ENCODE measurements at places on chromosomes 6 and 20. TPM values are rescaled to one million over a fixed set of nuclear protein-coding genes. Genes with fewer than 3 reads are reported as not detected.
A peak's percentile ranks its signal among the peaks of the same experiment; 100 is the strongest.

BTNL2 gene
- not detected for polyA plus RNA-seq

MYB gene
- 2.4 TPM for polyA plus RNA-seq

DPPA5 gene
- not detected for polyA plus RNA-seq

TCP11 gene
- polyA plus RNA-seq = not detected

SLC22A7 gene
- not detected for polyA plus RNA-seq

OSER1 gene
- 27.7 TPM for polyA plus RNA-seq

APOBEC2 gene
- 0.45 TPM for polyA plus RNA-seq

TFAP2D gene
- polyA plus RNA-seq = not detected

OR12D3 gene
- polyA plus RNA-seq = not detected

GRCh38 chr6:26311012-26311384 is 54.0 kb upstream of the BTN3A2 start:
- peak; percentile 47 for DNase-seq

DNA sequence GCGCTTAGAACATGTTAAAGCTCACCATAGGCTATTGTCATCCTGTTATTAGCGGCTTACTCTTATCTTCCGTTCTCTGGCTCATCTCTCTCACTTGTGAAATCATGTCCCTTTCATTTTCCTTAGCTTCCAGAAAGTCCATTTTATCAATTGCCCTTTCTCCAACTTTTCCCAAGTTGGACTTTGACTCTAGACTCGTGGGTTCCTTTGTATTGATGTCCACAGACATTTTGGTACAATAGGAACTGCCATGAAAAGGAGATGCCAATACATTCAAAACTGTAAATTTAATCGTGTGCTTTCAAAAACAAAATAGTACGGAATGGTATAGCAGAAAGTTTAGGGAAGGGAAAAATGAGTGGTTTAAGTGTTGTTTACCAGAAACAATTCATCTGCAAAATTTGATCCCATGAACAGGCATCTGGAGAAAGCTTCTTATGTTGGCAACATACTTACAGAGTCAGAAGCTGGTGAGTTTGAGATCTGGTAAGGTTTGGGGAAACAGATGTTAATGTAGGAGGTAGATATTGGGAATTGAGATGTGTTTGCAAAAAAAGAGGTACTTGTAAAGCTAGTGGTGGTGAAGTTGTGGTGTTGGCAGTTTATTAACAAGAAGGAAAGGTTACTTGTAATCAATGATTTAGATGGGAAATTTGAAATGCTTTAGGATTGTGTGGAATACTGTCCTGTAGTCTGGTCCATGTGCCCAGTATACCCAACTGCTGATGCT is 10.2 kb upstream of the HIVEP1 start:
- no peak for DNase-seq

- no peak for DNase-seq
Observed at GRCh38 chr6:1885576-1886011, 275.9 kb downstream of the FOXC1 start.

DNA sequence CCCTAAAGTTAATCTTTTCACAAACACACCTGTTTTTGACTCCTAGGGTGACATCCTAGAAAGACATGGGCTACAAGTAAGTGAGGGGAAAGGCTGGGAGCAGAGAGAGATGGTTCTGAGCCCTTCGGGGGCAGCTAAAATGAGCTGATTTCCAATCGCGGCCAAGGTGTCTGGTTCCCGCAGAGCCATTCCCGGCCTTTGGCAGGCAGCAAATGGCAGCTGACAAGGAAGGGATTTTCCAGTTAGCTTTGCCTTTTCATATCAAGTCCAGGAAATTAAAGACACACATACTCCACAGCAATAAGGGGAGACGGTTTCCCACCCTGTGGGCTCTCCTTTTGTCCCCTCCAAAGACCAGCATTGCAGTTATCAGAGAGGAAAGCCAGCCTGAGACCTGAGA is 228.5 kb downstream of the ZMYND8 start:
- no peak for DNase-seq

GRCh38 chr20:62548471-62548870 is 72.7 kb upstream of the GATA5 start:
- no peak for DNase-seq

DNA sequence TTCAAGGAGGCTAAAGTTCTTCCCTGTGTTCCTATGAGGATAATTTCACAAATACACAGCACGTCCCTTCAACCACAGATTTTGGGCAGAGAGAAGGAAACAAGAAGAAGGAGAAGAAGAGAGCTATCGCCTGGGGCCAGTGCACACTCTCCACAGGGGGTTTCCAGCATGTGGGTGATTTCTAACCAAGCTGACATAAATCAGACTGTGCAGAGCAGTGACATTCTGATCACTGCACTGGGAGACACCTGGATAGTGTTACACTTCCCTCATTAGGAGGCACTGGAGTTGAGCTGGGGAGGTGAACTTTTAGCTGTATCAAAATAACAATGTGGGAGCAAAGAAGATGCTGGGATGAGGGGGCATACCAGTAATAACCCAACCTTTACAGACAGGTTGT is 71.8 kb upstream of the CENPW start:
- no peak for DNase-seq

GRCh38 chr6:77502981-77503380 is 39.7 kb upstream of the HTR1B start:
- no peak for DNase-seq

- no peak for DNase-seq
Observed at GRCh38 chr6:154908723-154909122, 86.4 kb upstream of the TIAM2 start.

DNA sequence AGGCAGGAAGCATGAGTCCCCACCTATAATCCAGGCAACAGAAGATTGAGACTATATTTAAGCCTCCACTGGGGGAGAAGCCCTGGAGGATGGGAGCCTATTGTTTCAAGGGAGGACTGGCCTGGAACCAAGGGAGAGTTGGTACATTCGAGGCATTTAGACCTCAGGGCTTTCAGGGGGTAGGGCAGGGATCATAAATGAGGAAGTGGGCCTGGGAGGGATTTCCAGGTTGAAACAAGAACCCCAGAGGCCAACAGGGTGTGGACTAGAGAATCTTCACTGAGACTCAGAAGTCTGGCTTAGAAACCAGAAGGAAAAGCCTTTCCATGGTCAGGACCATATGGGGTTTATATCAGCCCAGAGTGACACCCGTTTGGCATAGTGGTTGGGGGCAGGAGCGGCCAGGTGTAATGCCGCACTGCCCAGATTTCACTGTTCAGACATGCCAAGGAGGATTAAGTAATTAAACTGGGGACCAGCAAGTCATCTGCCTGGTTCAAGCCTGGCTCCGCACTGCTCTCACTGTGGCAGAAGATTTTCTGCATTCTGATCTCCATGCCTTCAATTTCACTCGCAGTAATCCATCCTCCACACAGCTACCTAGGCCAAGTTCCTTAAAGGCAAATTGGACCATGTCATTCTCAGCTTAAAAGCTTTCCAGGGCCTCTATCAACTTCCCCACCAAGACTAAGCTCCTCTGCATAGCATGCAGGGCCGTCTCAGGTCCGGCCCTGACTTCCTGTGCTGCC is 17.8 kb downstream of the LRFN2 start:
- DNase-seq = no peak

GRCh38 chr6:158803733-158804143 is 15.4 kb downstream of the EZR start:
- DNase-seq = no peak

- DNase-seq = no peak
Observed at GRCh38 chr6:83808926-83809325, 44.2 kb upstream of the RIPPLY2 start.

DNA sequence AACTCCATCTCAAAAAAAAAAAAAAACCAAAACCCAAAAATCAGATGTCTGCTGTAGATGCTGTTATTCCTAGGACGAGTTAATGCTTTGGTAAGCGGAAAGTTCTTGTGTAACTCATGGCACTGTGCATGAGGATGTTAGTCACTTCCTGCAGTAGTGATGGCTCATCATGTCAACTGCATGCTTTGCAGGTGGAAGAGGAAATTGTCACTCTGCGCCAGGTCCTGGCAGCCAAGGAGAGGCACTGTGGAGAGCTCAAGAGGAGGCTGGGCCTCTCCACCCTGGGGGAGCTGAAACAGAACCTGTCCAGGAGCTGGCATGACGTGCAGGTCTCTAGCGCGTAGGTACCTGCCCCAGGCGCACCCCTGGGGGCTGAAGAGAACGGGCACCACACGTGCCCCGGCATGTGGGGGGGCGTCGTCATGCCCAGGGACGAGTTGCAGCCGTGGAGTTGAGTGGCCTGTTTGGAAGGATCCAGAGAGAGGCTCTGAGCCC is 8.5 kb downstream of the TPD52L2 start:
- DNase-seq = no peak

- DNase-seq = no peak
Observed at GRCh38 chr6:165129086-165129485, 180.3 kb downstream of the C6orf118 start.

DNA sequence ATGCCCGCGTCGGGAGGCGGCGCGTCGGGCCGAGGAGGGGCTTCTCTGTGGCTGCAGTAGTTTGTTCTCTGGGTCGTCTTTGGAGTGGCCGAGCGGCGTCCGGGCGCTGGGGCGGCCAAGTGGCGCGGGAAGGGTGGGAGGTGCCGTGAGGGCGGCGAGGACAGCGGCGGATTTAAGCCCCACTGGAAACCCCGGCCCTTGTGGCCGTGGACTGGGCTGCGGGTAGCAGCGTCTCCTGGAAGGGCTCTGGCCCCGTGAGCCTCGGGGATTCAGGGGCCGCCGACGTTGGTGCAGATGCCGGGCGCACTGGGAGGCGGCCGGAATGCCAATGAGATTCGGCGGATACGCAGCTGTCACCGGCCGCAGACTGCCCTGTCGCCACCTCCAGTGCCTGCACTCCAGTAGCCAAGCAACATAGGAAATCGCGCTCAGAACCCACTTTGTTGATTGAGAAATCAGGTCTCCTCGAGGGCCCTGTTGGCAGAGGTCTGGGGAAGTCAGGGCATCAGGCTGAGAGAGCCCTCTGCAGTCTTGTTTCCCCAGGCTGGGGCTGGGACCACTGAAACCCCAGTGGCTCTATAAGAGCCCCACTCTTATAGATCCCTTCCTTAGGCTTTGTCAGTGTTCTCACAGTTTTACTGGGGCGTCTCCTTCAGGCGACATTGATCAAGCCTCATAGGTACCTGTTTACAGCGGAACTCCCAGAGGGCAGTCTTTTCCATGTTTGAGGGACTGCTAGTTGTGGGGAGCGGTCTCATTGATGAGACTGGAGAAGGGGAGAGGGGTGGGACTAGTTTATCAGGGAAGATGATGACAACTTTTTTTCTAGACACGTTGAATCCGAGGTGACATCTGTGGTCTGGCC is 642 bp downstream of the GZF1 start:
- DNase-seq = peak; percentile 26

- no peak for DNase-seq
Observed at GRCh38 chr6:159713984-159714383, 13.3 kb upstream of the WTAP start.

GRCh38 chr6:81999826-82000225 is 247.3 kb upstream of the TENT5A start:
- DNase-seq = no peak

DNA sequence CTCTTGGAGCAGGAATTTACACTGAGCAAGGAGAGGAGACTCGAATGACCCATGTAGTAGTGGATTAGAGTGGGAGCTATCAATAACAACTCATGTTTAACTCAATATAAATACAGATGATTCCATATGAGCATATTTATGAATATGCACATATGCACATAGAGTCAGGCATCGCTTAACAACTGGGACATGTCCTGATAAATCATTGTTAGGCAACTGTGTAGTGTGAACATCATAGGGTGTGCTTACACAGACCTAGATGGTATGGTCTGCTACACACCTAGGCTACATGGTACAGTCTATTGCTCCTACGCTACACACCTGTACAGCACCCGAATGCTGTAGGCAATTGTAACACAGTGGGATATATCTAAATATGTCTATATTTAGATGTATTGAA is 75.9 kb upstream of the RALGAPA2 start:
- no peak for DNase-seq

DNA sequence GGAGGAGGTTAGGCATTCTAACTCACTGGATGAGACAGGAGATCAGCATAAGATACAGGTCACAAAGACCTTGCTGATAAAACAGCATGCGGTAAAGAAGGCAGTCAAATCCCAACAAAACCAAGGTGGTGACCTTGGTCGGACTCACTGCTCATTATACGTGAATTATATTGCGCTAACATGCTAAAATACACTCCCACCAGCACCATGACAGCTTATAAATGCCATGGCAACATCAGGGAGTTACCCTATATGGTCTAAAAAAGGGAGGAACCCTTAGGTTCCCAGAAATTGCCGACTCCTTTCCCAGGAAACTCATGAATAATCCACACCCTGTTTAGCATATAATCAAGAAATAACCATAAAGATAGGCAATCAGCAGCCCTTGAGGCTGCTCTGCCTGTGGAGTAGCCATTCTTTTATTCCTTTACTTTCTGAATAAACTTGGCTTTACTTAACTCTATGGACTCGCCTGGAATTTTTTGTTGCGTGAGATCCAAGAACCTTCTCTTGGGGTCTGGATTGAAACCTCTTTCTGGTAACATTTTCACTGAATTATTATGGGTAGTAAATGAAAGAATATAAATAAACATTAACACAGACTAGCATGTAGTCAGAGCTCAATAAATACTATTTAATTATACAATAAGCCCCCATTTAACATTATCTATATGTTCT is 3.0 kb upstream of the LAMA4 start:
- DNase-seq = no peak

GRCh38 chr6:339480-339879 is 47.2 kb downstream of the DUSP22 start:
- DNase-seq = no peak

DNA sequence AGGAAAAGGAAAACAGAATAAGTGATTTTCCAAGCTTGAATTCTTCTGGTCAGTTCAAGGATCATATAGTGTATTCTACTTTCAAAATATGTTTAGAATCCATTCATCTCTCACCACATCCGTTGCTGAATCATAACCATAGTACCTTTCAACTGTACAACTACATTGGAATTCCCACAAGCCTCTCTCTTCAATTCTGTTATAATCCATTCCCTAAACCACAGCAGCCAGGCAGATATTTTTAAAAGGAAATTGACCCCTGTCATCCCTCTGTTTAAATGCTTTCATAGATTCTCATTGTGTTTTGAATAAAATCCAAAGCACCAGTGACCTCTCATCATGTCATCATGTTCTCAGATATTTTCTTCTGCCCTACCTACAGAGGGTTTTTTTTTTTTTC is 412.7 kb downstream of the GRIK2 start:
- DNase-seq = no peak

DNA sequence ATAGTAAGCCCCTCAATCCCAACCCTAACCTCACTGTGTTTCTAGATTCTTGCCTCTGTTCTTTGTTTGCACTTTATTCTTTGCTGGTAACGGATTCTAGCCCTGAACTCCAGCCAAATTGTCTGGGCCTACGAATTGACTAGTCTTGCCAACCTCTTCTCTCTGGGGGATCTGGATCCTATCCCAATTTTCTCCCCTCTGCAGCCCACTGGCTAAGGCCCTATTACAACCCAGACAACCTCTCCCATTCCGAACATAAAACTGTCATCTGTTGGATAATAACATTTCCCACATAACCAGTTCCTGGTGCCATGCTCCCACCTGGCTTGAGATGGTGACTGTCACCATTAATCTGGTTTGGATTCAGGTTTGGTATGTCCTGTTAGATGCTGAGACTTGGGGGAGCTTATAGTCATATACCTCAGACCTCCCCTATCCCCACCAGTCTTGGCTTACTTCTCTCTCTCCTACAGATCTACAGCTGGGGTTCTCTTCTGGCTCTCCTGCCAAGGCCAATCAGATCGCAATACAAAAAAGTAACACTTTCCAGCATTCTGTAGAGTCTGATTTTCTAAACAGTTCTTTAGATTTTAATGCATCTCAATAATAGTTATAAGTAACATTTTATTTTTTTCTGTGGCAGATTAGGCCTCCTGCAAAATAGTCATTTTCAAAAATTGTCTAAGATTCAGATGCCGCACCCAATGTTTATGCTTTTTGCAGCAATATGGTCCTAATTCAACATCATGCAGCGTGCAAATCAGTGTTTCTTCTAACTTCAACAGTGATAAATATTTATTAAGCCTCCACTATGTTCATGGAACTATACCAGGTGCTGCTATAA is 29.8 kb upstream of the AHI1 start:
- no peak for DNase-seq

Measured in naive thymus-derived CD8-positive, alpha-beta T cell (primary cell).